Neuronal stem cell (in vitro differentiated cells): ENCODE measurements at places on chromosomes 5 and 9.

DNA sequence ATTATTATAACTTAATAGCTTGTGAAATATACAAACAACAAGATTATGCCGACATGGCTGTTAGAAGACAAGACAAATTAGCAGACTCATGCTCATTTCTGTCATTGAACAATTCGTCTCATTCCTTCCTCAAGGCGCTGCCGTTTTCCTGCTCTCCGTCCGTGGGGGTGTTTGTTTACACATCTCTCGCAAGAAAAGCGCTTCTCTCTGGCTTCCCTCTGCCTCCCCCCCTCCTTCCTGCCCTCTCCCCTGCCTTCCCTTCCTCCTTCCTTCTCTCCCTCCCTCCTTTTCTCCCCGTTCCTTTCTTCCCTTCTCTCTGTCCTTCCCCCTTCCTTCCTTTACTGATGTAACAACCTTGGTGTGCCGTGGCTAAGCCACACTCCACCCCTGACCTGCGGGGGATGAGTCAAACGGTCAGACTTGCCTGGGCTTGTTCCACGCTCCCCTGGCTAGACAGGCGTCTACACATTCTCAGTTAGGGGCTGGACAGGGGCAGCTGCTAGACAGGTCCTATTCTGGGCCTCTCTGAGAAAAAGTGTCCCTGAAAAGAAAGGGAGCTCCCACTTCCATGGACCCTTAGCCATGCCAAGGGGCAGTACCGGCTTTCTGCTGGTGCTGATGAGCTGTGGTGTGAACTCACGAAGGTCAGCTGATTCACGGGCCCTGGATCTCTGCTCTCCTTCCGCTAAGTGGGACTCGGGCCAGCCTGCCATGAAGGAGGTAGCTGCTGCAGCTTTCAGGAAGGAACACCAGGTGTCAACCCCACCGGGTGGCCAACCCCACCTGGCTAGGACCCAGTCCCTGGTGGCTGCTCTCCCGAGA lies 32.0 kb upstream of the SPTLC1 start:
- DNase-seq, result no peak

DNA sequence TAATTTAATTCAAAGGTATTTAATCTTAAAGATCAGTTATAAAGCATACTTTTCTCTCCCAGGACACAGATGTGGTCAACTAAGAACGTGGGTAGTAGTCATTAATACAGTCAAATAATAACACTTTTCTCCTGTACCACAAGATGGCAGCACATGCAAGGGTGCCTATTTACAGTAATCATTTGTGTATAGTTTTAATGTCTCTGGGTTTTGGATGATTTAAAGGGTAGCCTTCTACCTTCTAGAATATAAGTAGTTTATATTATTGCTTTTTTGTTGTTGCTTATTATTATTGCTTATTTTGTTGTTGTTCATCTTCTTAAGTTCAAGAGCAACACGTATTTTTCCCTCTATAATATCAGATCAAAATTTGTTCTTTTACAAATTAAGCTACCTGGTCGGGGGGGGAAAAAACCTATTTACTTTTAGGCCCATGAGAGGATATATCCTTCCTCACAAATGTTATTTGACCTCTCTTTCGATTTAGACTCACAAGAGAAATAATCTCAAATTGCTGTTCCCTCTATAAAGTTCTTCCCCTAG lies 59.6 kb upstream of the SLC27A6 start:
- peak; percentile 47 for DNase-seq

DNA sequence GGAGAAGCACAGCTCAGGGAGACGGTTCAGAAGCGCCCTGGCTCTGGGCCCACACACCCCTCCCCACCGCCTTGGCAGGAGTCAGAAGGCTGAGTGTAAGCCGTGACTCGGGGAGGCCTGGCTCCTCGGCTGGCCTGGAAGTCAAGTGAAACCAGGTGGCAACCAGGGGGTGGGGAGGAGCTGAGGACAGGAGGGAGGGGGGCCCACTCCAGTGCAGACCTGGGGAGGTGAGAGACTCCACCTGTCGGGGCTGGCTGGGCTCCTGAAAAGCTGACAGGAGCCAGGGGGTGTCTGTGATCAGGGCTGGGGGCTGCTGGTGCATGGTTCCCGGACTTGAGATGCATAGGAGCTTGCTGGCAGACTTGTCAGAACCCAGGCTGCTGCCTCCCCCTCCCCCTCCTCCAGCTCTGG lies 150.2 kb upstream of the PHYKPL start:
- no peak for DNase-seq

DNA sequence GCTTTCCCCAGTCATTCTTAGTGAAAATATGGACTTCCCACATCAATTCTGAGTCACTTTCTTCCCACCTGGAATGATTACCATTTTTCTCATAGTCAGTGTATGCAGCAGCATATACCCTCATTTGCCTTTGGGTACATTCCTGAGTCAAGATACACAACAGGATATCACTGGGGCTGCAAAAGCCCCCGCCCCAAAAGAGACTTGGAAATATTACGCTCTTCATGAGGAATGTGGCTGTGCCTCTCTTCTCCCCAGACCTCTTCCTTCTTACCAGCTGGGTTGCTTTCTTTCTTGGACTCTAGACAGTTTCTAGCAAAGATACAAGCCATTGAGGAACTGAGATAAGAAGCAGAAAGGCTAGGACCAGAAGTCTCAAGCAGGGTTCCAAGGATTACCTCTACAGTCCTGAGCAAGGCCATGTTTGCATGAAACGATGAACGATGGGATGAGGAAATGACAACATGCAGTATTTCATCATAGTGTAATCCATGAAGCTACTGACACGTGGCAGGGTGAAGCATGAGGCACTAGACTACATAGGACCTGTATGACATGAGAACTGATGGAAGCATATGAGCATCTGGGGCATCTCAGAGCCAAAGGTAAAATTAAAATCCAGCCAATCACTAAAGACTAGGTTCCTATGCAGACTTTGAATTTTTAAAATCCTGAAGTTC lies 218.1 kb downstream of the RAB3C start:
- DNase-seq, result no peak

DNA sequence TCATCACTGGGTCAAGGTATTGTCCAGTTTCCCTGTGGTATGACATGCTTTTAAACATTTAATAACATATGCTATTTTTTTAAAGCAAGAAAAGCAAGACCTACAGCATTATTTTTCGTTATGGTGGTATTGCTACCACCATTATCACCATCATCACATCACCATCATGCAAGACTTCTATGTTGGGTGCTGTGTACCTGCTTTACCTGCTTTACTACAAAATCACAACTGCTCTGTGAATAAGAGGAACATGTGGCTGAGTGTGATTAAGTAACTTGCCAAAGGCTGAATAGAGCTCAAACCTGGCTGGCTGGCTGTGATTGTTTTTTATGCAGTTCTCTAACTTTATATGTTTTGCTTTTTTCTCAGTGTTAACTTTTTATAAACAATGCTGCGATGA lies 140.8 kb upstream of the CLINT1 start:
- DNase-seq, result no peak

GRCh38 chr9:61670616-61671015 lies 480.8 kb downstream of the SPATA31A7 start:
- DNase-seq, result no peak

GRCh38 chr5:108084105-108084504 lies 297.8 kb downstream of the FBXL17 start:
- DNase-seq, result no peak

- DNase-seq, result no peak
Measured at GRCh38 chr5:44660251-44660650, 148.5 kb upstream of the MRPS30 start.
